ENCODE measurements at places on chromosomes 1 and 21.

GRCh38 chr1:230109895-230110667, 43.0 kb downstream of the GALNT2 start:
- no peak for DNase-seq

GRCh38 chr1:94325377-94326302, 88.3 kb upstream of the ARHGAP29 start:
- DNase-seq = no peak

DNA sequence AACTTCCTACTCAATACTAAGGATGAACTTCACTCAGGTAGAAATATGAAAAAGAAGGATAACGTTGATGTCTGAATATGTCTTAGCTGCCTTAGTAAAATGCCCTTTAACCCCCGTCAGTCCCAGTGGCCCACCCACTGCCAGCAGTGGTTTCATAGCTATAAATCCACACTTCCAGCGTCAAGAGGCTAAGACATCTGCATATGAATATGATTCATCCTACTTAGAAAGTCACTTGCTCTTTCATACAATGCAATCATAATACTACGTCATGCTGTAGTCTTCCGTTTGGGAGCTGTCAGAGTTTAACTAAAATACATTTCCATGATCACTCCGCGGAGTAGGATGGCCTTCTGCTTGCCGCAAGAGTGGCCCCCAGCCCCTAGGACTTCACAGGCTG, 247.3 kb downstream of the SDCCAG8 start:
- DNase-seq = no peak

GRCh38 chr1:111967067-111967690, 22.3 kb downstream of the KCND3 start:
- peak; percentile 13 for DNase-seq

DNA sequence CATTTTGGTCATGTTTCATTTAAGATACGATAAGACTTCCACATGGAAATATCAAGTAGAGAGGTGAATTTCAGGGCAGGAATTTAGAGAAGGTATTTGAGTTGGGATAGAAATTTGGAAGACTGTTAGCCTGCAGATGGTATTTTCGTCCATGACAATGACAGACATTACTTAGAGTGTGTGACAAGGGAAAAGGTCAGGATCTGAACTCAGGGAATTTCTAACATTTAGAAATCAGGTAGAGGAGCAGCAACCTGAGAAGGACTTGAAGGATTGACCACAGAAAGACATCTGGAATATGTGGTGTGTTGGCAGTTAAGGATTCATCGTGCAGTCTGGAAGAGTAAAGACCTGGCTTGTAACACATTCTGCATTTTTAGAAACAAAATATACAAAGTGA, 57.9 kb downstream of the RABGAP1L start:
- no peak for DNase-seq

GRCh38 chr1:198205016-198205684, 48.4 kb downstream of the NEK7 start:
- no peak for DNase-seq

GRCh38 chr1:110203021-110203661, 7.0 kb upstream of the KCNC4 start:
- peak; percentile 51 for DNase-seq

- no peak for DNase-seq
These were observed 9.9 kb upstream of the LDLRAD1 start for GRCh38 chr1:54027848-54028247.

DNA sequence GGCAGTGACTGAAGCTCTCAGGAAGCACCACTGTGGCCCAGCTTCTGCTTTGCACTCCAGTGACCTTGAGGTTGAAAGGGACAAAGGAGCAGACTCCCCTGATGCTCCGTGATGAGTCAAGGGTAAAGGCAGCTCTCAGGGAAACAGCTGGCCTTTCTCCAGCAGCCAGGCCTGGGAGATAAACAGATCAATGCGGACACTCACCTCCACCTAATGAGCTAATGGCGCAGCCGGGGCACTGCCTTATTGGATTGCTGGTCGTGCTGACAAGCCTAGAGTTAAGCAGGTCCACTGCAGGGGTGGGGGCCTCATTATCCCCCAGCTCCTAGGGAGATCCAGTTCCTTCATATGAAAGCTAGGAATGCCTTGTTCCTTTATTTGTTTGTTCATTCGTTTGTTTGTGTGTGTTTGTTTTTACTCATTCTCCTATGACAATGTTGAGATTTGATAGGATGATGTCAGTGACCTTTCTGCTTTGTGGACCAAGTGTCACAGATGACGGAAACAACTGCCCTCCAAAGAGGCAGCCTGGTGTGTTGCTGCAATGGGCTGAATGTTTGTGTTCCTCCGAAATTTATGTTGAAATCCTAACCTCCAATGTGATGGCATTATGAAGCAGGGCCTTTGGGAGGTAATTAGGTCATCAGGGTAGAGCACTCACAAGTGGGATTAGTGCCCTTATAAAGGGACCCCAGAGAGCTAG, 141.4 kb upstream of the BEND5 start:
- peak; percentile 24 for DNase-seq

- no peak for DNase-seq
These were observed 1.5 kb downstream of the SLC66A1 start for GRCh38 chr1:19313636-19313959.

DNA sequence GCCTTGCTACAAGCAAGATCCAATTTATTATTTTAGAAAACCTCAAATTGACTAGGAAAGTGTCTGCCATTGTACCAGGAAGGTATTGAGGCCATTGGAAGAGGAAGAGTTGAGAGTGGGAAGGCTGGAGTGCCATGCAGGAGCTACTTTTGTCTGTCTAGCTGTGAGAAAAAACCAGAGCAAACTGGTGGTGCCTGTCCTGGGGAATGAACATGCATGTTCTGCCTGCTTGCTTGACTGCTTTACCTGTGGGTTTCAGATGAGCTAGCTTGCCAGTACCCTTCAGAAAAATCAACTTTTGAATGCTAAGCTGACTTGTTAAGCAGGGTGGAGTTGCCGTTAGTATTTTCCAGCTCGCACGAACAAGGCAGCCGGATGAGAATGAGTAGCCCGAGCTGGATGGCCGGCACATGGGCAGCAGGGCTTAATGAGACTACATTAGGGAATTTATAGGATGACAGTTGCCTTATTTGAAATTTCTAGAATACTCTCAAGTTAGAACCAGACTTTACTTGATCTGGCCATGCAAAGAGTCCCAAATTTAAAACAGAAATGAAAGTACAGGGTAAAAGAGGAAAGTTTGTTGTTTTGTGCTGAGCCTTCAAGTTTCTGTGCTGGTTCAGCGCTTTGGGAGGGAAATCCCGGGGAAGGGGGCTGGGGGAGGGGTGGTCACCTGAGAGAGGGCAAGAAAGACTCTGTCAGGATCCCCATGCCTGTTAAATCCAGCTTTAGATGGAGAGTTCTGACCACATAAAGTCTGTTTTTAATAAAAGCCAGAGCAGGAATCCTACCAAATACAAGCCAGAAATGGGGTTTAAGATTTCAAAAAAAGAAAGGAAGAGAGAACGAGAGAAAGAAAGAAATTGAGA, 29.6 kb upstream of the C1orf105 start:
- DNase-seq = no peak

GRCh38 chr1:145926686-145927062, 610 bp downstream of the RBM8A start:
- DNase-seq = no peak

GRCh38 chr1:7898962-7899361, 41.7 kb downstream of the TNFRSF9 start:
- DNase-seq = no peak

Data from NCI-H1092 treated with DMSO at 0.1 percent for 48 hours (cell line).